ENCODE measurements at places on chromosomes 5 and 9.
A peak's percentile ranks its signal among the peaks of the same experiment; 100 is the strongest.

DNA sequence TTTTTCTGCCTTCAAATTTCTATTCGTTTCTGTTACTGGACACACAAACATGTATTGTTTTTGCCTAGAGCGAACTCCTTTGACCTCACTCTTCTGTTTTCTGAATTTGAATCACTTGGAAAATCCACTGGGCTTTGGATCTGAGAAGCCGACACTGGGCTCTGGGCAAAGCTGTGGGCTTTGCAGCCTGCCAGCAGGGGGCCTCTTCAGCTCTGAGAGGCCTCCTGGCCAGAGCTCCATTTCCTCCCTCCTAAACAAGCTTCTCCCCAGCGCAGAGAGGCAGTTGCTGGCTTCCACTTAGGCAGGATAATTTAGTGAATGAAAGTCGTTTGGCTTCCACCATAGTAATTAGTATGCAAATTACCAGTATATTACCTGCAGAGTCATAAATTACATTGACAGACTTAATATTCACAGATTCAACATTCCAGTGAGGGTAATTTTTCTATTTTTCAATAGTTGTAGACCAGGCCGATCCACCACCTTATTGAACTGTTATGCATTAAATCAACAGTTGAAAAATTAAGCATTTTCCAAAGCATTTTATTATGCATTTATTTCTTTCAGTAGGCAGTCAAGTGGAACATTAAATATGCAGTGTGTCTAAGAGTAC, 104.0 kb upstream of the ZNF366 start:
- DNase-seq: peak; percentile 73

DNA sequence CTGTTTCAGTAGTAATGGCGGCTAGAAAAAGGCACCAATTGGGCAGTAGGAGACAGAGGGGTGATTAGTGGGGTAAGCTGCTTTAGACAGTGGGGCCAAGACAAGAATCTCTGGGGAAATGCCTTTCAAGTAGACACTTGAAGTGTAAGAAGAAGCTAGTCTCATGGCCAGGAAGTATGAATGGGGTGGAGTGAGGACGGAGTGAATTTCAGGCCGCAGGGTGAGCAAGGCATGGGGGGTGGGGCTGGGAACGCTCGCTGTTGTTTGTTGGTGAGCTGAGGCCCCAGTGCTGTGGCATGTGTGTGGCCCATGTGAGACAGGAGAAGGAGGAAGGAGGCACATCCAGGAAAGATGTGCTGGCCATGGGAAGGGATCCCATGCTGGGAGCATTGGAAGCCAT, 149.2 kb upstream of the NFIL3 start:
- DNase-seq: no peak

DNA sequence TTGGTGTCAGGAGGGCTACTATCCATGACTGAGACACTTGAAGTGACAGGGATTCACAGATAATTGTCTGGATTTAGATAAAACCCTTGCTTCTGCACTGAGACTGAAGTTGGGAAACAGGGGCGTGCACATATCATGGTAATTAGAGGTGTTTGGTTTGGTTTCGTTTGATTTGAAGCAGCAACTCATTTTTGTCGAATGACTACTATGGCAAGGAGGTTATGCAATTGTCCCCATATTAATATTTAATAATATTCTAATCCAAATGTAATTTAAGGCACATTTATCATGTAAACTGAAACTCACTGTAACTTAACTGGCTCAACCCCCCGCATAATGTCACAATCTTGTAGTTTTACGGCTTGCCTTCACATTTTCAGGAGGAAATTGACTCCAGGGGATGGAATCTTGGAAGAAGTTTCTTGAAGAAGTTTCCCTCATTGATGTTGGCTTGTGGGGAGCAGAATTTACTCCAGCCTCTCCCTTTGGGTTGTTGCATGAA, 12.5 kb downstream of the ZNF366 start:
- no peak for DNase-seq

DNA sequence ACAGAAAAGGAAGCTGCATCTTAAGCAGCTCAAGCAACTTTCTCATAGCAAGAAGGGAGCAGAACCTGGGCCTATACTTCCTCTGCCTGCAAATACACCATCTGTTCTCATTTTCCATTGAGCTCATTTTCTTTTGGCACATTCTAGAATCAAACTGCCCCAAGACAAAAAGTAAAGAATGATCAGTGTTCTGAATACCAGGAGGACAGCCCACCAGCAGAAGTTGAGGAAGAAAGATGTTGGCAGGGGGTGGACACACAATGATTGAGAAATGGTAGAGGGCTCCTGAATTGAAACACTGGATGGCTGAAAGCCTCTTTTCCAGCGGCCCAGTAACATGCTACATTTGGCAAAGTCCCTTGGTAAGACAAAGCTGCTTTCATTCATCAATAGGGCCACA, 171.8 kb downstream of the MED10 start:
- DNase-seq: no peak

DNA sequence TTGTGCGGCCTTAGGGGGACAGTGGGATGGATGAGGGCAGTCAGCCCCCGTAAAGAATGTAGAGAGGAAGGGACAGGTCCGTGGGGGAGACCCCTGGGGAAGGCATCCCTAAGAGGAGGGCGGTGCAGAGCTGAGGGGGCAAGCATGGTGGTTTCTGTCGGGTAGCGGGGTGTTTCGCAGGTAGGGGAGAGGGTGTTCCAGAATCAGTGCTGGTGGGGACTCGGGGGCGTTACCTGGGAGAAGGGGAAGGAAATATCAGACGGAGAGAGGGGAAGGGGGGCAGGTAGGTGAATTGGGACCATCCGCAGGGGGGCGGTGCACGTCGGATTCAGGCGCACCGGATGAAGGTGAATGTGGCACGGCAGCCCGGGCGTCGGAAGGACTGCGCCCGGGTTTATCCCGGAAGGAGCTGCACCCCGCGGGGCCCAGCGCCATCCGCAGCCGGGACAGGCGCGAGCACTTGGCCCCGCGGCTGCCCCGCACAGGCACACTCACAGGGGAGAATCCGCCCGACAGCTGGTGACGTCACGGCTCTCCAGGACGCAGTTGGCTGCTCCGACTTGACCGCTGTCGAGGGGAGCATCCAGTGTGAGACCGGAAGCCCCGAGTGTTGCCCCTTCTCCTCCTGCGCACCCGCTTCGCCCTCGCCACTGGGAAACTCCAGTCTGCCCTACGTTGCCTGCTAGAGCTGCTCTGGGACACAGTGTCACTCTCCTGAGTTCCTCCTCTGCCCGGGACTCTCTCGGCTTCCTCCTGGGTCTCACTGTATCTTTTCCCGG, 1.3 kb downstream of the CD72 start:
- DNase-seq: peak; percentile 84

DNA sequence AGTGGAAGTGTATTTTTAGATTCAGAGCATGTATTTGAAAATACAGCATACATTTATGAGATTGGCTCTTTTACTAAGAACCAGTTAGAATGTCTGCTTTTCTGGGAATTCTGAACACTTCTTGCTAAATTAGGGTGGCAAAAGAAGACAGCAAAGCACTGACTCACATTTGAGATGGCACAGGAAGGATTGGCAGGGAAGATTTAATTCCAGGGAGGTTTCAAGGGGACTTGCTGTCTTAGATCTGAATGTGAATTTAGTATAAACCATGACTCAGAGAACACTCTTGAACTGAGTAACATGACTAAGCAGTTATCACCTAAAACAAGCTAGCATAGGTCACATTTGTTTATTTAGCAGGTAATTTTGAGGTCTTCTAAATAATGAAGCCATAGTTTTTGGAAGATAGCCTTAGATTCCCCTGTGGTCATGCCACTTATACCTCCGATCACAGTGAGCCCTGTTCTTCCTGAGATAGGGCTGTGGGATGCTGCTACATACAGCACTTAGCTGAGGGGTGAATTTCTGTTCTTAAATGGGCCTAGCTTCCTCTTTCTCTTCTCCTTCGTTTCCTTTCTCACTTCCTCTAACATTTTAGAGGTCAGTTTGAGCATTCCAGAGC, 173.8 kb downstream of the PCSK1 start:
- DNase-seq: no peak

DNA sequence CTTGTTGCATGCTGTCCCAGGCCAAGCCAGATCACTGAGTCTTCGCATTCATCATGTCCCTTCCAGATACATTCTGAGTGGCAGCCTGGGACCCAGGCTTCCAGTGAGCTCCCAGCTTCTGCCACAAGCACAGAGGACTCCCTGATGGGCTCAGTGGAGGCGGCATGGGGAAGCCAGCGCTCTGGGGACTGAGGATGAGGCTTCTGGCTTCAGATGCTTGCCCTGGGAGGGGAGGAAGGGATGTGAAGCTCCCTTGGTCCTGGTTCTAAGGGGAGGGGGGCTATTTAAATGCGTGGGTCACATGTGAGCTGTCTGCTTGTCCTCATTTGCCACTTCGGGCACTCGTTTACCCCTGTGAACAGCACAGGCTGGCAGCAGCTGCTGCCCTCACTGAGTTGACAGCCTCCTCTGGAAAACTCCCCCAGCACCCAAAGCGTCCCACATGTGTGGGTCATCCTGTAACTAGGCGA, 174.0 kb downstream of the NR3C1 start:
- no peak for DNase-seq

- DNase-seq: no peak
Observed at GRCh38 chr9:111114486-111114885, 76.2 kb upstream of the LPAR1 start.

DNA sequence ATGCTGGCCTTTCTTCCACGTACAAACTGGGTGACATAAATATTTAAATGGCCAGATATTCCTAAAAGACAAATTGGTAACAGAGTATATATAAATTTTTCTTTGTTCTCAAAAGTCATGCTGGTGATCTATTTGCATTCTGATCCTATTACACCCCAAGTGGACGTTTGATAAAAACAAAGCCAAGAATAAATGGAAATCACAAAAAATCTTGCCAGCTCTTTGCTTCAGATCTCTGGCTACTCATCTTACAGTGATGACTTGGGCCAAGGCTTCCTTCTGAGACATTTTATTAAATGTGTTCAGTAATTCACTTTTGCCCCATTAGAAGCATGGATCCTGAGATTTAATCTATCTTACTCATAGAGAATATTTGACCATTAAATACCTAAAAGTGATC, 444.3 kb upstream of the PIK3R1 start:
- no peak for DNase-seq

DNA sequence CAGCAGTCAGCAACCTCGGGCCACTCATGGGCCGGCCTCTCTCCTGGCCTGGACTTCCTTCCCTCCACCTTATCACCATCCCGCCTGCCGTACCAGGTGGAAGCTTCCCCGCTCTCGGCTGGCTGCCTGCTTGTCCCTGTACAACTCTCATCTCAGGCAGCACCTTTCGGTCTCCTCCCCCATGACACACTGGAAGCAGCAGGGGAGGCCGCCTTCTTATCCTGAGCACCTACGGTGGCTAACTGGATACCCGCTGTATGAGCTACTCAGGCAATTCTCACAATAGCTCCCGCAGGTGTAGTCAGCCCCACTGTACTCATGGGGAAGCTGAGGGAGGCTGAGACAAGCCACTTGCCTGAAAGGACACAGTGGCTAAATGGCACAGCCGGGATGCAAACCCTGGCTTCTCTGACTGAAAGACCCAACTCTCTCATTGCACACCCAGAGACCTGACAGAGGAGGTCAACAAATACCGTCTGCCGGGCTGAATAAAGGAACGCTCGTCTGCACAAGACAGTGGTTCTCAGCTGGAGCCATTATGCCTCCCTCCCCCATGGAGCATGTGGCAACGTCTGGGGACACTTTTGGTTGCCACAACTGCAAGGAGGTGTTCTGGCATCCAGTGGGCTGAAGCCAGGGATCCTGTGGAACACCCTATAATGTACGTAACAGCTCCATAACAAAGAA, 9.6 kb downstream of the STK10 start:
- DNase-seq: no peak

DNA sequence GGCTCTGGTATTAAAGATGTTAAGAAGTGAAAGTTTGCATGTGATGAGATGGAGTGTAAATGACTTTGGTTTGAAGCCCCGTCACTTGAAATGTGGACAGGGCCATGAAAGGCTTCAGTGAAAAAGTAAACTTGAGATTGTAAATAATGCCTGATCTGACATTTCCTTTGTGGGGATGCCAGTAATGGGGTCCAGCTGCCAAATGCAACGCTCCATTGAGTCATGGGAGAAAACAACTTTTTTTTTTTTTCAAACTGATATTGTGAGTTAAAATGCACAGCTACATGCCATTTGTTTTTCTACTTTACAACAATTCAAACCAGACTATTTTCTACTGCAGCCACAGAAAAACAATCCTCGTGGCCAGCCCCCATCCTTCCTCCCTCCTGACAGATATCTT, 327.0 kb upstream of the TNC start:
- DNase-seq: no peak

- DNase-seq: no peak
Observed at GRCh38 chr5:5061836-5062235, 78.3 kb upstream of the ADAMTS16 start.

DNA sequence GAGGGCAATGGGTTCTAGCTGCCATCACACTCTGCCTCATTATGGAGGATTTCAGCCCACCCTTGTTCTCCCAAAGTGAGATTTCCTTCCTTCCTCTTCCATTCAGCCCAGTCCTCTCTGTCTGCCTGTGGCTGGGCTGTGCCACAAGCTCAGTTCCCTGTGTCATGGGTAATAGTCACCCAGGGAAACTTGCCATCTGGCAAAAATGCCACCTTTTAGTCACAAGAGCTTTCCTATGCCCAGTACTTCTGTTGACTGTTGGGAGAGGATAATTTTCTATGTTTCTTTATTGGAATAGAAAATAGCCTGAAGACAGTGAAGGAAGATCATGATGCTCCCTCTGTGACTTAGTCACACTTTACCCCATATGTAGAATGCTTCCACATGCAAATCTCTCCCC, 71.4 kb downstream of the TLR4 start:
- DNase-seq: no peak

DNA sequence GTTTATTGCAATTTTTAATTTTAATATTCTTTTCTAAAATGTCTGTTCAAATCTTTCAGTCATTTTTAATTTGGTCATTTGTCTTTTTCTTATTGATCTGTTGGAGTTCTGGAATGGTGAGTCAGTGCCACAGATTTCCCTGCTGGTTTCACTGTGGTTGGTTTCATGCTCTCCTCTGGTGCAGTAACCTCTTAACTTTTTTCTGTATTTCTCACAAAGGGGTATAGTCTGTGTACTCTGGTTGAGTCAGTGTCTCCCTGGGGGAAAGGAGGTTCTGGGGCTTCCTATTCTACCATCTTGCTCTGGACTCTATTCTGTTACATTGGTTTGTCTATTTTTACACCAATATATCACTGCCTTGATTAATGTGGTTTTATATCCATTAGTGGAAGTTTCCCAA, 178.8 kb downstream of the CSNK1G3 start:
- DNase-seq: no peak

DNA sequence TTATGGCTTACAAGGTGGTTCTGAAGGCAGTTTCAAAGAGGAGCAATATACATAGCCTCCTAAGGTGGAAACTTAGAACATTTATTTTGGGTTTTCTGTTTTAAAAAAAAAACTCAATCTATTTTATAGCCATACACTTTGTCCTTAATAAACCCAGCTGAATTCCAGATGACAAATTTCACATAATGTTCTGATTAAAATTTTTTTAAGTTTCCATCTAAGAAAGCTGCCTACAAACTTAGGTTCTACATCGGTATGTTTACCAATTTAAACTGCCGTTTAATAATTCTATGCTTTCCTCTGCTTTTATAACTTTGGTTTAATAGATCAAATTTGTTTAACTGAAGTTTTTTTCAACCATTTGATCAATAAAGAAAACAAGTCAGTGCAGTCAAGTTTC, 12.5 kb downstream of the NR3C1 start:
- no peak for DNase-seq

- no peak for DNase-seq
Observed at GRCh38 chr5:173395257-173395932, 67.2 kb upstream of the STC2 start.

GRCh38 chr5:5783021-5783420, 360.5 kb downstream of the ICE1 start:
- DNase-seq: no peak

GRCh38 chr5:103645816-103646215, 83.2 kb upstream of the NUDT12 start:
- no peak for DNase-seq

- DNase-seq: no peak
Observed at GRCh38 chr5:92562065-92562464, 1019.0 kb downstream of the NR2F1-AS1 start.

Measured in tibial artery (tissue), 4 donors.